ENCODE measurements at places on chromosomes 3 and 15. TPM values are rescaled to one million over a fixed set of nuclear protein-coding genes. Genes with fewer than 3 reads are reported as not detected.
A peak's percentile ranks its signal among the peaks of the same experiment; 100 is the strongest.

DNA sequence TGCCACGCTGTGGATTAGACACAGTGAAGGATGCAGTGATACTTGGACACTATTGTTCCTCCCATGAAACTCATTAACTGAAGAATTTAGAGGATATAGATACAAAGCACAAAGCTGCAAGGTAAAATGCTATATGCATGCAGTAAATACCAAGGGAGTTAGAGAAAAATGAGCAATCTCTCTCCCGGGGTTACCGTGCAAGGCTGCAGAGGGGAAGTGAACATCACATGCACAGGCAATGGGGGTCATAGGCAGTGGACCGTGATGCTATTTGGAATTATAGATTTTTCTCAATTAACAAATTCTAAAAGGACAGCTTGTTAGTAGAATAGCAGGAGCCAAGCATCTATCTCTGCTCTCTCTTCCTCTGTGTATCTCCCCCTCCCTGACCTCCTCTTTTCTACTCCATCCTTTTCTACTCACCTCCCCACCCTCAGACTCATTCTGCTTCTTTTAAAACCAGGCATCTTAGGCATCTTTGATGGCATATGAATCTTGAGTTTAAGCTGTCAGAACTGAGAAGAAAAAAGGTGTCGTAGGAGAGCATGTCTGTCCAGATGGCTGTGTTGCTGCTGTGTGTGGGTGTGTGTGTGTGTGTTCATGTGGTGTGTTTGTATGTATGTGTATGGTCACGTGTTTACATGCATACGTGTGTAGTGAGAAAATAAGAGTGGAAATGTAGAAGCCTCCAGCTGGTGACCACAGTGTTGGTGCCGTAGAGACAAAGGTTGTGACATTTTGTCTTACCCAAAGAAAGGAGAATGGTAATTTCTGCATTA, 339.0 kb downstream of the EPHB1 start:
- no peak for DNase-seq

- DNase-seq: no peak
Measured at GRCh38 chr3:133935843-133936769, 40.4 kb upstream of the RAB6B start.

SETD2 gene
- 23.1 TPM for total RNA-seq

GRCh38 chr3:115784739-115785536, 161.6 kb downstream of the GAP43 start:
- peak; percentile 82 for DNase-seq

SYNM gene
- 5.6 TPM for total RNA-seq

GRCh38 chr3:97871186-97871585, 49.4 kb downstream of the CRYBG3 start:
- DNase-seq: no peak

- DNase-seq: no peak
Measured at GRCh38 chr15:27167738-27168137, 196.8 kb downstream of the GABRG3 start.

- DNase-seq: no peak
Measured at GRCh38 chr3:194938845-194939531, 253.3 kb downstream of the FAM43A start.

- DNase-seq: peak; percentile 46
Measured at GRCh38 chr15:62462268-62462667, 297.2 kb upstream of the C2CD4B start.
